ENCODE measurements at places on chromosomes 5 and 9.
A peak's percentile ranks its signal among the peaks of the same experiment; 100 is the strongest.

GRCh38 chr5:6774721-6775204 lies 61.5 kb downstream of the TENT4A start:
- no peak for DNase-seq

- no peak for DNase-seq
These were observed 5.8 kb upstream of the FSTL4 start for GRCh38 chr5:133618141-133618540.

- no peak for DNase-seq
These were observed 36.4 kb upstream of the IPPK start for GRCh38 chr9:92706218-92706940.

DNA sequence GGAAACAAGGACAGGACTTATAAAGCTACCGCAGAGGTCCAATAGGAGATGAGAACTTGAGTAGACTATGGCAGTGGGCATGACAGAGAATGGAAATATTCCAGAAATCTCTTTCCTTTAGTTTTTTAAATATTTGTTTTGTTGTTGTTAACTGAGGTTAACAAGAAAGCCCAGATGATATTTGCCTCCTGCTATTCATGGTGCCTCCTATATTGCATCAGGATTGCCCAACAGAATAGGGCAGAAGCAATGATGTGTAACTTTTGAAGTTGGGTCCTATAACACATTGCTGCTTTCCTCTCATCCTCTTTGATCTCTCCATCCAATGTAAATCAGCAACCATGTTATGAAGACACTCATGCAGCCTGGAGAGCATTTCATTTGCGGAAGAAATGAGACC lies 42.8 kb downstream of the PDE4D start:
- DNase-seq, result no peak

- DNase-seq, result peak; percentile 31
These were observed 9.2 kb downstream of the STC2 start for GRCh38 chr5:173318881-173319620.

- no peak for DNase-seq
These were observed 49.0 kb downstream of the PDE8B start for GRCh38 chr5:77259476-77259875.

- DNase-seq, result no peak
These were observed 67.3 kb downstream of the DOCK8 start for GRCh38 chr9:281741-282645.

DNA sequence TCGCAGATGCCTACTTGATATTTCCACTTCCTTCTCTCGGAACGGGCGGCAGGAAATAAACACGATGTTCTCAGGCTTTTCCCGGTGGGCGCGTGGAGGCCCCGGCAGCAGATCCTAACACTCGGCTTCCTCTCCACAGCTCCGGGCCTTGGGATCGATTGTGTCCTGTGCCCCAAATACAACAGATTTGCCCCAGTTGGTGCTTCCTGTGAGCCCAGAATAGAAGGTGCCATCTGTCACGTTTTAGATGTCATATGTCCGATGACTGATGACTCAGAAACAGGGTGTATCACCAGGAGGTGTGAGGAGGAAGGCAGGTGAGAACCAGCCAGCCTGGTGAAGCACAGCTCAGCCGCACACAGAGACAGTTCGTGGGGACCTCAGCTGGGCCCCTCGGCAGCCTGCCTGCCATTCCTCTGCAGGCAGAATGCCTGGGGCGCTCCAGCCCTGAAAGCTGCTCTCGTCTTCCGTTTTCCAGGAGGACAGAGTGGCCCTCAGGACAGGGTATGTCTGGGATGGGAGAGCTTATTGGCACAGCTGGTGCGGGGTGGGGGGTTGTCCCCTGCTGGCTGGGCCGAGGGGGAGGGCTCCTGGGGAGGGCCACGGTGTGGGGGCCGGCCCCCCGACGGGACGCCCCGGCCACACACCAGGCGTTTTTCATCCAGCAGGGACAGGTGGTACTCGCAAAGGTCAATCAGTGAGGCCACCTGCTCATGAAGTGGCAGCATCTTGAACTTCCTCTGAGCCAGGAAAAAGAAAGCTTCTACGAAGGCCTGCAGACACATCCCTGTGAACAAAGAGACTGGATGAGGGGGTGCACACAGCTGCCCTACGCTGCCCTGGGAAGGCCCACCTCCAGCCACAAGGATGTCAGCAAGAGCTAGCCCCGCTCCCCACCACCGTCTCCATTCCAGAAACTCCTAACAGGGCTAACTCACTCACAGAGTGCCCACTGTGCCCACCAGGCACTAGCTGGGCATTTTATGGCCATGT lies 171.0 kb downstream of the DAB2IP start:
- no peak for DNase-seq

DNA sequence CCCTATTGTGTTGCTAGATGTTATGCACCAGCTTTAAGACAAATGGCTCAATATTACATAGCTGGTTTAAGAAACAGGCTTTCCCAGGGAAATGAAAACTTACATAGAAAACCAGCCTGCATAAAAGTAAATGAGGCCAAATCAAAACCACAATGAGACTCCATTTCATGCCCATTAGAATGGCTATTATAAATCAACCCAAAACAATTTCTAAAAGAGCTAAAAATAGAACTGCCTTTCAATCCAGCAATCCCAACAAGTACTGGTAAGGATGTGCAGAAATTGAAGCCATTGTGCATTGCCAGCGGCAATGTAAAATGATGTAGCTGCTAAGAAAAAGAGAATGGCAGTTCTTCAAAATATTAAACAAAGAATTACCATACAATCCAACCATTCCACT lies 1170.0 kb upstream of the CDH9 start:
- DNase-seq, result peak; percentile 24

DNA sequence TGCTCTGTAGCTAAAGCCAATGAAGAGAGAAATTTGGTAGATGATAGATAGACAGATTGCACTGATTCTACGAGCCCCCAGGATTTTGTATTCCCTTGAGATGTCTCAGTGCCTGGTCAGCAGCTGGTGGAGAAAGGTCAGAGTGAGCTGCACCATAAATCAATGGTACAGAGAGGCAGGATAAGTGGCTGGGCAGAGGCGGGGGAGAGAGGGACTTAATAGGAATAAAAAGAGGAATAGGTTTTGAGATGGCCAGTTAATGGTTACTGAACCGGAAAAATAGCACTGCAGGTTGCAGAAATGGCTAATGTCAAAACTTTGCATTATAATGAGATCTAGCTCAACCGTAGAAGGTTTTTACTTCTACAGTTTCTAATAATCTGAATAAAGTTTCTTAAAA lies 47.9 kb upstream of the SLC12A2 start:
- no peak for DNase-seq

DNA sequence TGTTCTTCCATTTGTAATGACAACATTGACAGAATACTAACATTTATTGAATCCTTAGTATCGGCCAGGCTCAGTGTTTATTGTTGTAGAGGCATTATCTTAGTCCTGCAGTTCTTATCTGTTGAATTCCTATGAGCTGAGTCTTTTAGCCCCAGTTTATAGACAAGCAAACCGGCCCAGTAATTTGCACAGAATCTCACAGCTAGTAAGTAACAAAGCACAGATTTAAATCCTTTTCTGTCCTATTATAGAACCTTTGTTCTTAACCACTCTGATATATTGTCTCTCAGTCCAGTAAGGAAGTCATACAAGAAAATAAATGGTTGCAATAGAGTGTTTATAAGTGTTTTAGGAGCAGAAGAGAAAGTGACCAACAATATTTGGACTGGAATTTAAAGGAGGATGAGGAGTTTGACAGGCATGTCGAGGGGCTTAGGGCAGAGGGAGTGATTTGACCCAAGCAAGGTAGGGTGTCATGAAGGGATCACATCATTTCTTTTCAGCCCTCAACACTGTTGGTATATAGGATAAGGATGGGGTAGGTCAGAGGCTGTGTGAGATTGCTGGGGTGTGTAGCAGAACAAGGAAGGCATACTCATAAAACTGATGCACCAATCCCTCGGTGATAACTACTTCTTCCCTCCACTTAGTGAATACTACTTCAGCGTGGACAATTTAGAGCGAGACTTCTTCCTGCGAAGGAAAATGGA lies 39.5 kb downstream of the LARP1 start:
- peak; percentile 34 for DNase-seq

DNA sequence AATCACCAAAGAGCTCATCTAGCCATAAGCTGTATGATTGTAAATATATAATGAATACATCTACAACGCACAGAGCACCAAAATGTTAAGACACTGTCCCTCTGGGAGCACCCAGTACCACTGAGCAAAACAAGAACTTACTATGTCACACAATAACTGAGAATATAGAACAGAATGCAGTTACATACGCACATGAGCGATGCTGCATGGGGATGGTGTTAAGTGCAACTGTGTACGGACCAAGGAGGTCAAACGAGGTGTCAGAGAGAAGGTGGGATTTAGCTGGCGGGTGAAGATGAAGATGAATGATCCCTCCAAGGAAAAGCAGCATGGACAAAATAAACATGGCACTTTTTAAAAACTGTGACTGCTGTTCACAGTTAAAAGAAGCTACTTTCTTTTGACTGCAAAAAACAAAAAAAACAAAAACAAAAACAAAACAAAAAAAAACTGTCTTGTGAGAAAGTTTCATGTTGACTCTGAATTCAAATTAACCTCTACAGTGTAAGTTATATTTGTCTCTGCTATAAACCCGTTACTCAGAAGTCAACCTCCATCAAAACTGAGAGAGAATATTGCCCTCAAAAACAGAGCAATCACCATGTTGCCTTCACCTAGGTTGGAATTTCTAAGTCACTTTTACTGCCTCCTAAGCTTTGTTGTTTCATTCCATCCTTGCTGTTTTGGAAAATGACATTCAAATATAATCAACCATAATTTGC lies 169.6 kb upstream of the GNA14 start:
- no peak for DNase-seq

GRCh38 chr9:97474372-97474925 lies 27.0 kb upstream of the TMOD1 start:
- DNase-seq, result peak; percentile 18

DNA sequence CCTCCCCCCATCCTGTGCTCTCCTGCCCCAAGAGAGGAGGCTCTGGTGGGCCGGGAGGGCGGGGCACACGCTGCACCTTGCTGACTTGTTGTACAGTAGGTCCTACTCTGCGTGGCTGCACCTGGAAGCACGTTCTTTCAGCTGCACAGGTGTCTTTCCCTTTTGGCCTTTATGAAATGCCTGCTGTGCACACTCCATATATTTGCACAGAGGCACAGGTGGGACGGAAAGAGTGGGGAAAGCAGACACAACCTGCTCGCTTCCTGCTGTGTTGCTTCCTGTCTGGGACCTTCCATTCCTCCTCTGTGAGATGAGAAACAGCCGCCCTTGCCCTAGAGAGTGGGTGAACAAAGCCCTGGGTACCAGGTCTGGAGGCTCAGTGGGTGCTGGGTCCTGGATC lies 4.8 kb downstream of the USP20 start:
- no peak for DNase-seq

- DNase-seq, result no peak
These were observed 36.3 kb upstream of the CDKN2B start for GRCh38 chr9:22045423-22045822.

DNA sequence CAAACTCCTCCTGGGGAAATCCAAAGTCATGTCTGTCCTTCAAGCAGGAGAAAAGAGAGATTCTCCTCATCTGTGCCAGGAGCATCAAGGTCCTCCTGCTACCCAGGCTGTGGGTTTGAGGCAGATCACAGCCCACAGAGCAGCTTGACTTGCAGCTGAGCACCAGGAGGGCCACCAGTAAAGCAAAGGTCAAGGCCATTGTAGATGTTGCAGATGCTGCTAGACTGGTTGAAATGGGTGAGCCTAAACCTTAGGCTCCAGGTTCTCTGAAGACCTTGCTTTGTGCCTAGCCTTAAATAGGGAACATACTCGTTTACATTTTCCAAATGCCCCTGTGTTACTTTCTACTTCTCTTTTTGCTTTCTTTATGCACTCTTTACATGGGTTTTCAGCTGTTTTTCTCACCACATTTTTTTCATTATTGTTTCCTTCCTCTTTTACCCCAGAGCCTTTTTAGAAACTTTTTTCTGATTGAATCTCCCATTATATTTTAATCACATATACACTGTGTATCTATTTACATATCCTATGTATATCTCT lies at the start of gene IFNA2:
Gene IFNA2 (minus strand): TSS at position 268 of the 540 bp plus-strand sequence. CDS start 69 bp downstream, at position 199.
- no peak for DNase-seq

DNA sequence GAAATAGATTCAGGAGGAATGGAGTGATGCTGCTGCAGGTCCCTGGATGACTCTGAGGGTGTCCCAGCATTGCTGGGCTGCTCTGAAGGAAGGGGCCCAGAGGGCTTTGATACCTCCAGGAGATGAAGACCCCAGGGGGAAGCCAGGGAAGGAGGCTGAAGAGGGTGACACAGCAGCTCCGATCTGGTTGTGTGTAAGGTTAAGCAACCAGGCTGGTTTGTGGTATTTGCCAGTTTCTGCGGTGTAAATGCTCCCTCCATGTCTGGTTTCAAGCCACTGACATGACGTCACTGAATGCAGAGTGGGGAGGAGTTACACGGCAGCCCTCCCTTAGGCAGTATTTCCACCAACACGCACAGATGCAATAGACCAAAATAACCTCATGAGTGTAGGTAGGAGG lies 40.0 kb upstream of the ORM1 start:
- peak; percentile 82 for DNase-seq
